ENCODE measurements at places on chromosomes 12 and 14.

GRCh38 chr12:42426746-42427145 lies 100.8 kb downstream of the PPHLN1 start:
- DNase-seq: no peak

DNA sequence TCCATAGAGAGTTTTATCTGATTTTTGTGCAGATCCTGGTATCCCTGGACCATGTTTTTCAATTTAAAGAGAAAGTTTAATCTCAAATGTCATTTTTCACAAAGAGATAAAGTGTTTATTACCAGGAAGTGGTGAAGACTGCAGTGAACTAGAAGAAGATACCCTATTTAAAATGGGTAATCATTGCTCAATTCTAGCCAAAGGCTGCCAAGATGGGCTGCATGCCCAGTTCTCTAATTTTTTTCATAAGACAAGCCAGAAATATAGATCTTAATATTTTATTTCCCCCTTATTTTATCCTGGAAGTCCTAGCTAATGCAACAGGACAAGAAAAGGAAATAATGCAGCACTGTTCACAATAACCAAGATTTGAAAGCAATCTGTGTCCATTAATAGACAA lies 343.5 kb downstream of the PCNX1 start:
- no peak for DNase-seq

- no peak for DNase-seq
These were observed 44.7 kb upstream of the BCL7A start for GRCh38 chr12:121976950-121977349.

GRCh38 chr14:63833728-63834127 lies 19.1 kb upstream of the SYNE2 start:
- DNase-seq: no peak

GRCh38 chr12:131102991-131103668 lies 149.4 kb downstream of the ADGRD1 start:
- no peak for DNase-seq

GRCh38 chr12:91841822-91842221 lies 303.8 kb downstream of the BTG1 start:
- no peak for DNase-seq

- no peak for DNase-seq
These were observed 14.3 kb upstream of the PIP4K2C start for GRCh38 chr12:57576613-57577160.

- DNase-seq: no peak
These were observed 86.8 kb upstream of the ARHGAP5 start for GRCh38 chr14:31990183-31990857.
